Memory B cell (primary cell): ENCODE measurements at places on chromosomes 13 and 19.

GRCh38 chr13:37127691-37128241 lies 22.3 kb upstream of the CSNK1A1L start:
- no peak for DNase-seq
- H3K36me3 ChIP-seq, result no peaks in the 10 kb centered on the region
- no peak overlapping the region for H3K4me3 ChIP-seq
- no peak overlapping the region for H3K27ac ChIP-seq
- no peaks in the 10 kb centered on the region for H3K27me3 ChIP-seq
- no peaks in the 10 kb centered on the region for H3K4me1 ChIP-seq

DNA sequence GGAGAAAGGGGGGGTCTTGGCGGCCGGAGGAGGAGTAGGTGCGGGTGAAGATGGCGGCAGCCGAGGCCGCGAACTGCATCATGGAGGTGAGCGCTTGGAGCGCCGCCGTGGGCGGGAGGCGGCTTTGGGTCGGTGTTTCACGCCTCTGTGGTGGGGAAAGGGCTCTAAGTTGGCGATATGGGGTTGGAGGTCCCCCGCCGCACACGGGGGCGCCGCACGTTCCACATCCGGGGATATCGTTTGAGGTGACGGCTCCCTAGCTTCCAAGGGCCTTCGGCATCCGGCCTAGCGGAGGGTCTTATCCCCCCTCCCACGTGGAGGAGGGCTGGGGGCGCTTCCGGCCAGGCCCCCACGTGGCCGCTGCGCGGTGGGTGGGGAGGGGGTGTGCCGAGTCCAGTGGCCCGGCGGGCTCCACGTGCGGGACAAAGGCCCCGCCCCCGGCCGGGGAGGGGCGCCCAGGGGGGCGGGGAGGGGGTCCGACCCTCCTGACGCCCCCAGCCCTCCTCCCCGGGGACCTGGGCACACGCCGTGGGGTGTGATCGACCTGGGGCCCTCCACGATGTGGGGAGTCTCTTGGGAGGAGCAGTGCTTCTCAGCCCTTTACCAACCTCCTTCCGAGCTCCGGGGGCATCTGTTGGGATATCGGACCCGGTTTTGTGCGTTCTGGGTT lies at the start of gene PRMT1:
TSS of gene PRMT1 (plus strand) at position 41 of the 670 bp plus-strand sequence. CDS start at position 51, 10 bp downstream.
- DNase-seq, result peak; percentile 70
- peak within 1 kb of the TSS; percentile 99 for H3K4me3 ChIP-seq
- H3K27ac ChIP-seq, result peak within 1 kb of the TSS; percentile 97
- H3K4me1 ChIP-seq, result peaks cover 32% of the 10 kb centered on the region
- H3K27me3 ChIP-seq, result no peaks in the 10 kb centered on the region

DNA sequence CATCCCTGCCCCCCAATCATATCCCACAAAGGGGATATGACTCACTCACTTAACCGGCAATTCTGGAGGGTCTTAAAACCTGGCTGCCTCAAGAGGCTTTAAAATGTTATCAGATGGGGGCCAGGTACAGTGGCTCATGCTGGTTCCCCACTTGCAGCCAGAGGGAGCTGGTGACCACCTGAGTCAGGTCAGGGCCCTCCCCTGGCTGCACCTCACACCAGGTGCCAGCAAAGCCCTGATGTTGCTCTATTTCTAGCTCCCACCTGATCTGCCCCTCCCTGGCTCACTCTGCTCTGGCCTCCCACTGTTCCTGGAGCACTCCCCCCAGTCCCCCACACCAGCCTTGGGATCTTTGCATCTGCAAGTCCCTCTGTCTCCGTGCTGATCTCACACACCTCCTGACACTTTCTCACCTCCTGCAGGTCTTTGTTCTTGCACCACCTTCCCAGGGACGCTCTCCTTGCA lies 14.2 kb downstream of the HPN start:
- no peaks in the 10 kb centered on the region for H3K36me3 ChIP-seq
- H3K4me3 ChIP-seq, result no peak overlapping the region
- peaks cover 4% of the 10 kb centered on the region for H3K4me1 ChIP-seq
- H3K27ac ChIP-seq, result no peak overlapping the region

DNA sequence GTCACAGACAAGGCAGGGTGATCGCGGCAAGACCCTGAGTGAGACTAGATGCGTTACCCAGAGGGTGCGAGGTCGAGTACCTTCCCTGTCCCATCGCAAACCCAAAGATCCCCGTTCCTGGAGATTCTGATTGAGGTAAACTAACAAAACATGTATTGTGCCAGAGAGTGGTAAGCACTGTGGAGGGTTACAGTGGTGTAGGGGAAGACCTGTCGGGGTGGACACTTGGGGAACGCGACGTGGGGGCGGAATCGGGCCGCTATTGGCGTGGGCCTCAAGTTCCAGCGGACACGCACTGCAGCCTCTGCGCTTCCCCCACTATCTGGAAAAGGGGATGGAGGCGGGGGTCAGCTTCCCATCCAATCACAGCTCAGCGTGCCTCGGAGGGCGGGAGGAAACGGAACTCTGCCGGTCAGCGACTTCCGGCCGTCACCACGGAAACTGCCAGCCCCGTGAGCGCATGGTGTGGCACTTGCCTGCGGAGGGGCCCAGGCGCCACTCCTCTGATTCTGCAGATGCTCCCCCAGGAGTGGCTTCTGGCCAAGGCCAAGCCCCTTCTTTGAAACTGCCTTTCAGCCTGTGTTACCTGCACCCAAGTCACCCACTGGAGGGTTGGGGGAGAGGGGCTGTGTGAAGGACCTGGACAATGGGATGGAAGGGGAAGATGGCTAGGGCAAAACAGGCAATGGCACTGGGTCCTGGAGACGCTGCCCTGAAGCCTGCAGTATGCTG lies 1.0 kb upstream of the UBE2M start:
- H3K27ac ChIP-seq, result peak overlapping the region; percentile 99
- H3K27me3 ChIP-seq, result no peaks in the 10 kb centered on the region
- DNase-seq, result no peak
- H3K4me3 ChIP-seq, result peak overlapping the region; percentile 99
- peaks cover 50% of the 10 kb centered on the region for H3K4me1 ChIP-seq
- peaks cover 6% of the 10 kb centered on the region for H3K36me3 ChIP-seq

DNA sequence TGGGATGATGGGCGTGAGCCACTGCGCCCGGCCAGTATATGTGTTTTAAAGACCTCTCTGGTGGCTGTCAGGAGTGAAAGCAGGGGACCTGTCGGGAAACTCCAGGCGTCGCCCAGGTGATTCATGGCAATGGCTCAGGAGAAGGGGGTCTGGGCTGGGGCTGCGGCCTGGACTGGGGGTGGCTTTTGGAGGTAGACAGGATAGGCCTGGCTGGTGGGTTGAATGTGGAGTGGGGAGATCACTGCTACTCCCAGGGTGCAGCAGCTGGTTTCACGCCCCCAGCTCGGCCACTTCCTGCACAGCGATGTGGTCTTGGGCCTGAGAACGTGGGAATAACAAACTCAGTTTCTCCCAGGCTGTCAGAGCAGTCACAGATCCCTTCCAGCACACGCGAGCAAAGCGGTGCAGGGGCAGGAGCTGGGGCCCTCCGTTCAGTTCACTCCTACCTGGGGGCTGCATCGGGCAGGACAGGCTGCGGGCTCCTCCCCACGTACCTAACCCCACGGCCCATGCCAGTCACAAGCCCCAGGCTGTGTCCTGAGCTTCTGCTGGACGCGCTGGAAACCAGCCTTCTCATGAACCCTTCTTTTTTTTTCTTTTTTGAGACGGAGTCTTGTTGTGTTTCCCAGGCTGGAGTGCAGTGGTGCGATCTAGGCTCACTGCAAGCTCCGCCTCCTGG lies 18.9 kb downstream of the KDM4B start:
- DNase-seq, result no peak
- H3K4me1 ChIP-seq, result peaks cover 12% of the 10 kb centered on the region
- H3K27ac ChIP-seq, result no peak overlapping the region

DNA sequence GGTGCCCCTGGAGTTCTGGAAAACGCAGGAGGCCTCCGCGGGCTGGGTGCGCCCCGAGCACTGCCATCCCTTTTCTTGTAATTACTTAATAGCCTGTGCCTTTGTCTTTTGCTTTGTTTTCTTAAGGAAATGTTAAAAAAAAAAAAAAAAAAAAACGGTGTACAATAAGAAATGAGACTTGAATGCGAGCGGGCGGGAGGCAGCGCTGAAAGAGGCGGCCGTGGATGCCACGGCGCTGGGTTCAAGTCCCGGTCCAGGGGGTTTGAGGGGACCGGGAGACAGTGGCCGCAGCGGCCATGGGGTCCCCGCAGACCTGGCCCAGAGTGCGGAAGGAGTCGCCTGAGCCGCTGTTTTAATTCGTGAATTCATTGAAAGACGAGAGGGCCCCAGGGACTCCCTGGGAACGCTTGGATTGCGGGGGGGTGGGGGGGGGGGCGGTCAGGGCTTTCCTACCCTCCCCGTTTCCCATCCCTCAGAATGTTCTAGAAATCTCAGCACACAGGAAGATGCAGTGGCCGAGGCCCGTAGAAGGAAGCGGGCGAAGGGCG lies 349.2 kb upstream of the ARGLU1 start:
- H3K27ac ChIP-seq, result no peak overlapping the region
- peaks cover 5% of the 10 kb centered on the region for H3K4me1 ChIP-seq
- peaks cover 11% of the 10 kb centered on the region for H3K27me3 ChIP-seq
- no peaks in the 10 kb centered on the region for H3K36me3 ChIP-seq
- DNase-seq, result no peak

DNA sequence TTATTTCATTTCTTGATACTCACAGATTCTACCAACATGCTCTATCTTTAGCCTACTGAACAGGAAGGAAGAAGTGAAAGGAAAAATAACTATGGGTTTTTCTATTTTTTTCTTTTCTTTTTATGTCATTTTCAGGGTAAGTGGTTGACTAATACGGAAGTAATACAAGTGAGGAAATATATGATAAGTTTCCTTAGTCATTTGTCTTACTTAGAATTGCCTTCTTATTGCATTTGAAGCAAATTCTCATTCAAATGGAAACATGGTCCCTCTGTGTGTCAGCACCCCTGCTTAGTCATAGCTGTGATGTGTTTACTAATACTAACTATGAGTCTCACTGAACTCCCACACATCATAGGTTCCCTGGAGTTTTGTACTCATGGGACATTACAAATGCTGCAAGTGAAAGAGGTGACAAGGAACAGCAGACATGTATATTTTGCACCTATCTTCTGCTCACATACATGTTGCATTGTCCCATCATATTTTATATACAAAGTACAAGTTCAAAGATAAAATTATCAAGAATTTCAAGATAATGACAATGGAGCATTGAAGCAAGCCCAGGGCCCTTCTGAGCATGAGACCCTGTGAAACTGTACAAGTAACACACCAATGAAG lies 60.1 kb downstream of the DCT start:
- H3K4me3 ChIP-seq, result no peak overlapping the region
- no peak for DNase-seq
- no peak overlapping the region for H3K27ac ChIP-seq
- peaks cover 8% of the 10 kb centered on the region for H3K27me3 ChIP-seq
- no peaks in the 10 kb centered on the region for H3K36me3 ChIP-seq

- H3K36me3 ChIP-seq, result no peaks in the 10 kb centered on the region
- no peak overlapping the region for H3K27ac ChIP-seq
- no peak for DNase-seq
- no peaks in the 10 kb centered on the region for H3K4me1 ChIP-seq
- no peak overlapping the region for H3K4me3 ChIP-seq
Measured at GRCh38 chr13:36129539-36129938, 1.6 kb downstream of the DCLK1 start.

- peaks cover 14% of the 10 kb centered on the region for H3K4me1 ChIP-seq
- no peak for DNase-seq
- no peak overlapping the region for H3K4me3 ChIP-seq
- peaks cover 20% of the 10 kb centered on the region for H3K36me3 ChIP-seq
- no peaks in the 10 kb centered on the region for H3K27me3 ChIP-seq
- no peak overlapping the region for H3K27ac ChIP-seq
Measured at GRCh38 chr13:45196622-45197021, 4.2 kb downstream of the KCTD4 start.

DNA sequence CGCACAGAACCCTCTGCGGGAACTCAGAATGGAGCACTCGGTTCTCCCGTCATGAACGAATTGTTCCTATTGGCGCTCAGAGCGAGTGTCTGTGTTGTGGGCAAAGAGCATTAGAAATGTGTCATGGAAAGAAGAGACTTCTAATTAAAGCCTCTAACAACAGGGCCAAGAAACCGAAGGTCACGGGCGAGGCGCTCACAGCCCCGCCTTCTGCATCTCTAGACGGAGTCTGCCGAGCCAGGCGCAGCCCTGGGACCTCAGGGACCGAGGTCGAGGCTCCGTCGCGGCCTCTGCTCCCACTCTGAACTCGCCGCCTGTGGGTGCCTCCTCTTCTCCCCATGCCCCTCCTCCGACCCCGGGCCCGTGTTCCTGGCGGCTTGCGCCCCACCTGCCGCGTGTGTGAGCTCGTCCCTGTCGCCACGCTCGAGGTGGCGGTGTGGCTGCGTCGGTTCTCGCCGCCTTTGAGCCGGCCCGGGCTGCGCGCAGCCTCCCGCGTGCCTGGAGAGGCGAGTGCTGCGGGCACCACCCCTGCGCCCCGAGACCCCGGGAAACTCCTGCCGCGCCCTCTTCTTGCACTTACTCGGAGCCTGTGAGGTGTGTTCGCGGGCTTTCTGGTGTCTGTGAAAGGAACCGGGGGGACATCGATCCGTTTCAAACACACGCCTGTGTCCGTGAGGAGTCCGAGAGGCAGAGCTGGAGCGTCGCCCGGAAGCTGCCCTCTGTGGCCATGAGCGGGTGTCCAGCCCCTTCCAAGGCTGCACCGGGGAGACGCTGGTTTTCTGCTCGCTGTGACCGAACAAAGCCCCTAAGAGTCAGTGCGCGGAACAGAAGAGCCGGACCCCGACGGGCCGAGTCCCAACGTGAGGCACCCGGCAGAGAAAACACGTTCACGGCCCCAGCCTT lies 45.4 kb upstream of the SPACA7 start:
- H3K27me3 ChIP-seq, result peaks cover 13% of the 10 kb centered on the region
- H3K4me3 ChIP-seq, result no peak overlapping the region
- no peak overlapping the region for H3K27ac ChIP-seq
- peaks cover 1% of the 10 kb centered on the region for H3K36me3 ChIP-seq

- no peaks in the 10 kb centered on the region for H3K36me3 ChIP-seq
- no peak overlapping the region for H3K27ac ChIP-seq
- no peak overlapping the region for H3K4me3 ChIP-seq
- H3K4me1 ChIP-seq, result no peaks in the 10 kb centered on the region
Measured at GRCh38 chr19:47891622-47891922, 5.5 kb upstream of the SULT2A1 start.

DNA sequence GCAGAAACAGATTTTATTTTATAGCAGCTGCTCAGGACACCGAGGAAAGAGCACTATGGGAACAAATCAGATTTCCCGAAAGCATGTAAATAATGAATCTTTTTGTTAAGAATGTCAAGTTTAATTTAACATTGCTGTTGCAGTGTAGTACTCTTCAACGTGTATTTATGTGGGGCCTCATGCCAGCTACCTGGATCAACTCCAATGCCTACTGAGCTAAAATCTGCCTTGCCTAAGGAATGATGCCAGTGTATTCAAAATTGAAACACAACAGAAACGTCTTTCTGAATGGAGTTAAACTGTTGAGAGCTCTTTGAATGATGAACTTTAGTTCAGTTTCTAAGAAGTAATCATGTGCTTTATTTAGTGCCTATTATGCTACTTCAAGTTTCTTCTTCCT lies 1379.8 kb upstream of the ATXN8OS start:
- no peaks in the 10 kb centered on the region for H3K27me3 ChIP-seq
- no peak for DNase-seq
- no peak overlapping the region for H3K4me3 ChIP-seq
- no peak overlapping the region for H3K27ac ChIP-seq
